ENCODE measurements at places on chromosomes 2 and 18. TPM values are rescaled to one million over a fixed set of nuclear protein-coding genes. Genes with fewer than 3 reads are reported as not detected.

SLC14A1 gene
- not detected for total RNA-seq

AKAIN1 gene
- not detected for total RNA-seq

VSNL1 gene
- total RNA-seq, result not detected

KCNS3 gene
- total RNA-seq, result 16.2 TPM

NYAP2 gene
- not detected for total RNA-seq

SEPTIN10 gene
- 64.0 TPM for total RNA-seq

MXD1 gene
- total RNA-seq, result 2.2 TPM

VAMP8 gene
- 86.5 TPM for total RNA-seq
